ENCODE measurements at places on chromosomes 16 and 17. TPM values are rescaled to one million over a fixed set of nuclear protein-coding genes. Genes with fewer than 3 reads are reported as not detected.

The OTOP3 gene
- not detected for polyA plus RNA-seq

The LITAFD gene
- polyA plus RNA-seq, result not detected

The KRT14 gene
- polyA plus RNA-seq, result not detected

The PHKB gene
- 59.6 TPM for polyA plus RNA-seq

The RNF157 gene
- polyA plus RNA-seq, result 12.1 TPM

- no peak for DNase-seq
Observed at GRCh38 chr16:56362057-56362655, 63.2 kb downstream of the AMFR start.

DNA sequence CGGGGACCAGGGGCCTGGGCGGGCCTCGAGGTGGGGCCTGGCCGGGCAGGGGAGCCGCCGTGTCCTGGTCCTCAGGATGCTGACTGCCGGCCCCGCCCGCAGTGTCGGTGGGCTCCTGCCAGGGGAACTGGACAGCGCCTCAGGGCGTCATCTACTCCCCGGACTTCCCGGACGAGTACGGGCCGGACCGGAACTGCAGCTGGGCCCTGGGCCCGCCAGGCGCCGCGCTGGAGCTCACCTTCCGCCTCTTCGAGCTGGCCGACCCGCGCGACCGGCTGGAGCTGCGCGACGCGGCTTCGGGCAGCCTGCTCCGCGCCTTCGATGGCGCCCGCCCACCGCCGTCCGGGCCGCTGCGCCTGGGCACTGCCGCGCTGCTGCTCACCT is 2.3 kb upstream of the PAQR4 start:
- no peak for DNase-seq

DNA sequence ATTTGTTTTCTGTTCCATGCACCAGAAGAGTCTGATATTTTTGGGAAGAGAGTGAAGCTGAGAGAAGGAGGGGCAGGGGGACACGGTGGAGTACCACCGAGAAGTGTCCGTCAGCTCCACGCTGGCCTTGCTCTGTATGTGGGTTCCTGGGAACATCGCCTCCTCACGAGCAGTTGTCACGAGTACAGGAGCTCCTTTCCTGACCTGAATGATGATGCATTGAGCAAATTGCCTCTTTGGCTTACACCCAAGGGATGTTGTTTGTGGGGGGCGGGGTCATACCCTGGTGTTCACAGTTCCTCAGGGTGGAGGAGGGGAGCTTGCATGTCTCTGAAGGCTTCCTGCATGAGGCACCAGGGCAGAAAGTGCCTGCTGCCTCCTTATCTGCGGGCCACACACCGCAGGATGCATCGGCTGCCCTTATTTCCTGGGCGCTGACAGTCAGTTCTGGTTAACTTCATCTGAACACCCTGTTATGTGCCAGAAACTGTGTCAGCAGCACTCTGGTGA is 36.2 kb downstream of the RGS9 start:
- no peak for DNase-seq

DNA sequence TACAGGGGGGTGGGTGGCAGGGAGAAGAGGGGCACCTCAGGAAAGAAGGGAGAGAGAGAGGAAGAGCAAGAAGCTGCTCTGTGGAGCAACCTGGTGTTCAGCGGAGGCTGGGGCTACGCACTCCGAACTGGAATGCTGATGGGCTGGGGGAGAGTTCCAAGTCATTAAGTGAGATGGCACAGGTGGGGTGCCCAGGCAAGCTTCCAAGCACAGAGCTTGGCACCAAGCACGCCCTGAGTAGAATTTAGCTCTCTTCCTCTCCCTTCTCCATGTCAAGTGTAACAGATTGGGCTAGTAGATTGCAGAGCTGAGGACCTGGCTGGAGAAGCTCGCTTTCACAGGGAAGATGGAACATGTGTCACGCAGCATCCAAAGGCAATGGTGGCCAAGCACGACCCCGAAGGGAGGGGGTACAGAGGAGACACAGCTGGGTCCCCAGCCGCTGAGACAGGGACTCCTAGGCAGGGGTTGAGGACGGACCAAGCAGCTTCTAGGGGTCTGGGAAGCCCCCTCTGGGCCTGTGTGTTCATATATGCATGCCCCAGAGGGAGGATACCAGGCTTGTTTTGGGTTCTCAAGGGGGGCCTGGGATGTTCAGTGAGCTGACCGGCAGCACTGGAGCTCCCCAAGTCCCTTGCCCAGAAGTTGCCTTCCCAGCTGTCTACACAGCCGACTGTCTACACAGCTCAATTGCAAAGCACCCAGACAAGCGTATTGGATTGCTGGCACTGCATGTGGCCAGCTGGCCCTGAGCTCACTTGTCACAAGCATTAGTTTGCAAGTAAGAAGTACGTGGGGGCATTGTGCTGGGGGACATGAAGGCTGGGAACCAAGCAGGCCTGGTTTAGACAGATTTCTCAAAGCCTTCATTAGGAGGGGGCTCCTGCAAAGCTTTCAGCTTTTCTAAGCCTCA is 247.8 kb downstream of the ENGASE start:
- DNase-seq, result no peak

- no peak for DNase-seq
Observed at GRCh38 chr16:12188935-12189249, 212.4 kb downstream of the SNX29 start.

DNA sequence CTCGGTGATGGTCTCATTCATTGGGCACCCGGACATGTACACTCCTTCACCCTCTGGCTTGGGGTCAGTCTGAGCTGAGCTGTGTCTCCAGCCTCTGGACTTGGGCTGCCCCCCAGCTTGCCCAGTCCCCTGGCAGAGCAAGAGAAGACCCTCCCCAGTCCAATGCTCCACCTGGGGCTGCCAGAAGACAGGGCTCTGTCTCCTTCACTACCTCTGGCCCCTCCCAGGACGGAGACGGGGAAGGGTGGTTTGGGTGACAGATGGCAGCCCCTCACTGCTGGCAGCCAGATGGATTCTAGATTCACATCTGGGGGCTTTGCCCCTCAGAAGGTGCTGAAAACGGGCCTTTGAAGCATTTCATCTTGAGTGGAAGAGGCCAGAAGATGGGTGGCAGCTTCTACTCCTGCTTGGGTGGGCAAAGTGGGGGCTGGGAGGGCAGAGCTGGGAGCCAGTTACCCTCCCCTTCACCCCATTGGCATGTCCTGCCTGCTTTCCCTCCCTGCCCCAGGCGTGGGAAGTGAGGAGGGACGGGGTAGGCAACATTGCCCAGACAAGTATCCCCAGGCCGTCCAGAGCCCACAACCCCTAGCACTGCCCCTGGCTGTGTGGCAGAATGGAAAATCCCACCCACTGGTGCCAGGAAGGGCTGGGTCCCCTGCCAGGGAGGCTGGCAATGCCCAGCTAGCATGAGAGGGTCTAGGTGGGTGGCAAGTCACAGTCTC is 13.9 kb downstream of the NGFR start:
- DNase-seq, result no peak

GRCh38 chr17:28497931-28498330 is 8.2 kb upstream of the FOXN1 start:
- DNase-seq, result no peak

DNA sequence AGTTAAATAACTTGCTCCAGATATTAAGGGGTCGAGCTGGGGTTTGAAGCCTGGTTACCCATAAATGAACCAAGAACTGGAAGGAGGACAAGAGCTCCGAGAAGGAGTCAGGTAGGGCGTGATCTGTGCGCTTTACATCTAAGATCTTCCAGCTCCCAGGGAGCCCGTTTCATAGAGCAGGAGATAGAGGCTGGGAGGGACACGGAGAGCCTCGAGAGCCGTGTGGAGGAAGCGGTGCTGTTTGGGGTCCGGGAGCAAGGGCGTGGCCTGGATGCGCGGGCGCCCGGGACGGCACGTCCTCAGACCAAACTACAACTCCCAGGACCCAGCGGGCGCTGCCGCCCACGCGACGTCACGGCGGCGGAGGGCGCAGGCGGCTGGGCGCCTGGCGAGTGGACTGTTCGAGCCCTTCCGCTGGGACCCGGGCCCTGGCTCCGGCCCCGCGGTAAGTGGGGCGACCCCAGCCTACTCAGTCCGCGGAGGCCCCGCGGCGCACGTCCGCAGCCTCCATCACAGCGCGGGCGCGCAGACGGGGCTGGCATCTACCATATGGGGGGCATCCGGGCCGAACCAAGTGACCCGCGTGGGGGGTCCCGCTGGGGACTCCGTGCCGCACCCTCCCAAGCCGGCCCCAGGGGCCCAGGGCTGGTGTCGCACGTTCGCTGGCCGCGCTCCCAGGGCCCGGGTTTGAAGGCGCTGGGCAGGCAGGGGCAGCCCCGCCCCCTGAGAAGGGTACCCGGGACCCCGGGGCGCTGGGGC is at the start of gene BCKDK:
BCKDK (plus strand) TSS at position 352 of the 759 bp plus-strand sequence. CDS start 838 bp downstream, outside the sequence.
- DNase-seq, result no peak

- no peak for DNase-seq
Observed at GRCh38 chr16:89921702-89922476, 1.3 kb upstream of the TUBB3 start.

DNA sequence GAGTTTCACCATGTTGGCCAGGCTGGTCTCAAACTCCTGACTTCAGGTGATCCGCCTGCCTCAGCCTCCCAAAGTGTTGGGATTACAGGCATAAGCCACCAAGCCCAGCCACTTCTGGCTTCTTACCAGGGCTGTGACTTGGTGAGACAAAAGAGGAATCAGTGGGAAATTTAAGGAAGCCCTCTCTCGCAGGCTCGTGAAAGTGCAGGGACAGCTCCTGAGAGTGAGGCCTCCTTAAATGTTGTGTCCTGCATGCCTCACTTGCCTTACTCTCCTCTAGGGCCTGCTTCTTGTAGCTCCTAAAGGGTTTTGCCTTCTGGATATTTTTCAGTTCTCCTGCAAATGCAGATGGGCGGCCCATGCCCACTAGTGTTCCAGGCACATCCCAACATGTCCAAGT is 5.2 kb downstream of the AHSP start:
- DNase-seq, result no peak

DNA sequence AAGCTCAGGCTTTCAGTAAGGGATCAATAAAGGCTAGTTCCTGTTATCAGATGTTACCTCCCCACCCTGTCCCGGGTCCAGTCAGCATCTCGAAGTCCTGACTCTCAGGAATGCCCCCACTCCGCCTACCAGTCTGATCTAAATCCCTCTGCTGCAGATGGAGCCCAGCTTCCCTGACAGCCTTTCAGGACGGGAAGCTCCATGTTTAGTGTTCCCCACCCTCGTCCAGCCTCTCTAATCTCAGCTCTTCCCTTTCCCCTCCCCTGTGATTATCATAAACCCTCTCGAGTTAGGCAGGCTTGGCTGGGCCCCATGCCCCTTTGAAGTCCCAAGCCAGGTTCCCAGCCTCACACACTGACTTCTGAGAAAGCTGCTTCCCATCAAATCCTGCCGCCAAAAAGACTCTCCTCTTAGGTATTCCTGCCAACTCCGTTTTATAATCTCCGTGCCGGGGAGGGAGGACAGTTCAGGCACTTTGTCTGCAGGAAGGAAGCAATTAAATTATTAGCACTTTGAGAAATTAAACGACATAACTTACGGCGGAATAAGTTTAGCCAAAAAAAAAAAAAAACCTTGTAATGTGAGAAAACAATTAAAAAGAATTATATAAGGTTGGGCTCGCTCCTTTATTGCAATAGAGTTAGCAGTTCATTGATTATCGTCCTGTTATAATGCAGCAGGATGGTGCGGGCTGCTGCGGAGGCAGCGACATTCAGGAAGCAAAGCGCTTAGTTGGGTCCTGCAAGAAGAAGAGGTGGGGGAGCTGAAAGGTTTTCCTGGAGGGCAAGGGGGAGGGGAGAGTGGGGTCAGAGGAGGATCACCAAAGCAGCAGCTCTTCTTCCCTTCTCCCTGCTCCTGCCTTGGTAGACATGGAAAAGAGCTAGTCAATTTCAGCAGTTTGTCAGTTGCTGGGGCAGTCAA is 16.8 kb upstream of the ETV4 start:
- no peak for DNase-seq

DNA sequence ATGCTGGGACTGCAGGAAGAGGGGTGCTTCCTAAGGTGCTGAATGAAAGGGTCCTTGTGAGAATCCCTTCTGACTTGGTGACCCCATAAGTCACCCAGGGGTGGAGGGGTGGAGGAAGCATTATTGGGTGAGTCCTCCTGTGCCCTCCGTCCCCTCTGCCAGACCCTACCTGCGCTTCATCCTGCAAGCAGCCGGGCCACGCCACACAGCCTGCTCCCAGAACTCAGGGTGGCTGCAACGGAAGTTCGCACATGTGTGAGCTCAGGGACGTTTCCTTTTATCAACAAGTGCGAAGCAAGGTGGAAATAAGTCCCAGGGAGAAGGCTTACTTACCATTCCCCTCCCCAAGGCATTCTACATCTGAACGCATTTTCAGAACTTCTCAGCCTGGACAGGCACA is 40.9 kb downstream of the COX4I1 start:
- DNase-seq, result no peak

- peak; percentile 17 for DNase-seq
Observed at GRCh38 chr16:19294156-19294649, 8.7 kb downstream of the CLEC19A start.

- no peak for DNase-seq
Observed at GRCh38 chr16:2833776-2834175, 3.7 kb downstream of the ZG16B start.

- DNase-seq, result no peak
Observed at GRCh38 chr16:23642246-23642774, 1.0 kb downstream of the DCTN5 start.

DNA sequence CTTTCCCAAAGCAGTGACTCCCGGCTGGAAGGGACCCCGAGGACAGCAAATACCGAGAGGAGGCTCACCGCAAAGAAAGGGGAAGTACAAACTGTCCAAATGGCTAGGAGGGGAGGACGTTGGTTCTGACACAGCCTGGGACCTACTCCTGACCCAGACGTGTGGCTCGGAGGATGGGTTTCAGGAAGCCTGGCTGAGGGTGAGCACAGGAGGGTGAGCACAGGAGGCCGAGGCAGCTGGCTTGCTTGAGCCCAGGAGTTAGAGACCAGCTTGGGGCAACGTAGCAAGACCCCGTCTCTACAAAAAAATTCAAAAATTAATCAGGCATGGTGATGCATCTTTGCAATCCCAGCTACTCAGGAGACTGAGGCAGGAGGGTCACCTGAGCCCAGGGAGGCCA is 83.2 kb downstream of the C16orf78 start:
- no peak for DNase-seq

DNA sequence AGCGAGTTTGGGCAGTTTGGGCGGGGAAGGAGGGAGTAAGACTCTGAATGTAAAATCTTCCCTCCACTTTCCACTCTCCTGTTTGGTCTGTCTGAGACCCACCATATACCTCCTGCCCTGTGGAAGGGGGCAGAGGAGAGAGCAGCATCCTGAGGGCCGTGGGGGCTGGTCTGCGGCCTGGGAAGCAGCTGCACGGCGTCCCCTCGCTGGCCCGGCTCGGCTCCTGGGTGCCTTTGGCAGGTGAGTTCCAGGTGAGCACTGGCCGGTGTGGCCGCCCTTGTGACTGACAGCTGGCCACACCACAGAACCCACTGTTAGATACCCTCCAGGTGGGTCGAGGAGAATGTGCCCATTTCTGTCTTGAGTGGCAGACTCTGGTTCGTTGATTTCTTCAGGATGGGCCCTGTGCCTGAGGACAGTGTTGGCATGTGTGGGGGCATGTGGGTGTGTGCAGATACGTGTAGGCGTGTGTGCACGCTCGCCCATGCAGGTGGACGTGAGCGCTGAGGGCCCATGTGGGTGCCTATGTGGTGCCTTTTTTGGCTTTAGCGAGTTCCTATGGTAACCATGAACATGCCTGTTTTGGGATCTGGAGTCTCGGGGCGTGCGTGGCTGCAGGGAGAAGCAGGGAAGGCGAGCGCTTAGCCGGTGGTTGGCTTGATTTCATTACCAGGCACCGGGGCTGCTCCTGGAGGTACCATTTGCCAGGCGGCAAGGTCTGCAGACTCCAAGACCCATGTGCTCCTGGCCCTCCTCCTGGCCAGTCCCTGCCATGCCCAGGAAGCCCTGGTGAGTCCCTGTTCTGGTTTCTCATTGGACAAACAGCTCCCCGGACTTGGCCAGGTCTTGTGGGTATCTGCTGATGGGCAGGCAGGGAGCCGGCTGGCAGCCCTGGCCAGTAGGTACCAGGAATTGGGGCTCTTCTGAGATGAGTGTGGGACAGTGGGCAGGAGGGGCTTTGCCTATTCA is 12.4 kb downstream of the RAP1GAP2 start:
- no peak for DNase-seq

Data from forelimb muscle (tissue), 1 donor.